GM12878 (cell line): ENCODE measurements at places on chromosomes 6 and 20.

DNA sequence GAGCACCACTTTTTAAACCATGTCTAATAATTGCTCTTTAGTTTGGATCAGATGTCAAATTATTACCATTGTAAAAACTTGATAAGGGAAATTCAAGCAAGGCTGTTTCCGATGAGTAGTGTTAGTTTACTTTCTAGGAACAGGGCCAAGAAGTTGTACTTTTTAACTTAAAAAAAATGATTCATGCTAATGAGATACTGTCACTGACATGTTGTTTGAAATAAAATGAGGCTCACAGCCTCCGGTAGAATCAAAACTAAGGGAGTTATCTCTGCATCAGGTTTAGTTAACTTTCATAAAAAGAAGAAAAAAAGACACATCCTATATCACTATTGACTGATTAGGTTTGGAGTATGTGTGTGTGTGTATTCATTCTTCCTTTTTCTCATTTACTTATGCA, 55.2 kb upstream of the SUPT3H start:
- no peak for DNase-seq

DNA sequence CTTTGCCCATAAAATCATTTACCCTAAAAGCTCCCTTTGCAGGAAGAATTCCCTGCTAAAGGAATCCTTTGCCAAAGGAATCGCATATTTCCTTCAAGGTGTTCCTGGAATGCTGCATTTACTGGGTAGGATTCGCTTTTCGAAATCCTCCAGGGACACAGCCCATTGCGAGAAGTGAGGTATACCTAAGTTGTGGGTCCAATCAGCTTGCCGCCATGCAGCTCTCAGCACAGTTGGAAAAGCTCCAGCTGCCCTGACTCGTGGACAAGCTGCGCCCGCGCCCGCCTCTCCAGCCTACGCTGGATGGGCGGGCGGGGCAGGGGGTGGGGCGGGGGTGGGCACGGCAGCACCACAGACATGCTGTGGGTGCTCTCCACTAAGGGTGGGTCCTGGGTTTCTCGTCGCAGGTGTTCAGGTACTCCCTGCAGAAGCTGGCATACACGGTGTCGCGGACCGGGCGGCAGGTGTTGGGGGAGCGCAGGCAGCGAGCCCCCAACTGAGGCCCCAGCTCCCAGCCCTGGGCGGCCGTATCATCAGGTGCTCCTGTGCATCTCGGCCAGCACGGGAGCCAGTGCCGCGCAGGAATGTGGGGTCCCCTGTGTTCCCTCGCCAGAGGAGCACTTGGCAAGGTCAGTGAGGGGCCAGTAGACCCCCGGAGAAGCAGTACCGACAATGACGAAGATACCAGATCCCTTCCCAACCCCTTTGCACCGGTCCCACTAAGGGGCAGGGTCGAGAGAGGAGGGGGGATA, 1.4 kb downstream of the NNAT start:
- no peak for DNase-seq

DNA sequence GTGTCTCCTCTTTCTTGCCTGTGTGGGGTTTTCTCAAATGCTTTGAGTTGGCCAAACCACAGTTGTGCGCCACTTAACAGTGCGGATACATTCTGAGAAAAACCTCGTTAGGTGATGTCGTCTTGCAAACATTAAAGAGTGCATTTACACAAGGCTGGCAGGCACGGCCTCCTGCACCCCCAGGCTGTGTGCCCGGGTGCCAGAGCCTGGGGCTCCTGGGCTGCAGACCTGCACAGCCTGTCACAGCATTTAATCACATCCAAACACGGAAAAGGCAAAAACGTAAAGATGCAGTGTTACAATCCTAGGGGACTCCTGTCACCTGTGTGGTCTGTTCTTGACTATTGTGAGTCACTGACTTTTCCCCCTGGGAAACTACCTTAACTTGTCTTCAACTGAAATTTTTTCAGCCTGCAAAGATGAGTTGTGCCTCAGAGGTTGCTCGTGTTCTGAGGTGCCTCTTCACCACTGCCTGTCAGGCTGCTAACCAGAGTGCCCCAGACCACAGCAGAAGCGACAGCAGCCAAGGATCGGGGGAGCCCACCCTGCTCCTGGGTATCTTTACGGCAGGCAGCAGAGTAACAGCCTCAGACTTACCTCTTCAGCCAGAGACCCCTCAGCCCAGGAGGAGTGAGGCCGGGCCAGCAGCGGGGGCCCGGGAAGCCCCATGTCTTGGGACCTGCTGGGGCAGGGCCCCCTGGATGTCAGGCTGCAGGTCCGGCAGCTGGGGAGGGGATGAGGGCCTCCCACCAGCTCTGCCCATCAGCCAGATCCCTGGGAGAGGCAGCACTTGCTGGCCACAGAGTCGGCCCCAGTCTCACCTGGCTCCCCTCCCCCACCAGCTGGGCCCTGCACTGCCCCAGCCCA, 683 bp upstream of the C20orf204 start:
- peak; percentile 59 for DNase-seq

DNA sequence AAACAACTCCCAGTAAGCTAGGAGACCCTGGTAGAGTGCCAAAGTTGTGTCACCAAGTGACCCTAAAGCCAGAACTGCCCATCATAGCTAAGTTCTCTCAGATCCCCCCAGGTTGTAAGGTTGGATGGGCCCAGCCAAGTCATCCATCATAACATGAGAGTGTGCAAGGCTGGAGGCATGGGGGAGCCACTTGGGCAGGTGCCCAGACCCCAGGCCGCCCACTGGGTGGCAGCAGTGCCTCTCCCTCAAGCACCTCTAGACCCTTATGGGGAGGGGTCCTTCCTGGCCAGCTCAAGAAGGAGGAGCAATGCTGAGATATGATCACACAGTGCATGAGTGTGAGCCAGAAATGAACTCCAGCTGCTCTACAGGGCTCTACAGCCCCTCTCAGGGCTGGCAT, 154.5 kb downstream of the MYLK4 start:
- no peak for DNase-seq

- no peak for DNase-seq
Observed at GRCh38 chr6:124479991-124480430, 482.2 kb upstream of the RNF217 start.

- DNase-seq = no peak
Observed at GRCh38 chr6:113856625-113857555, at the start of gene MARCKS. Gene MARCKS, plus strand, starts transcription at chr6:113857345. Its CDS starts 401 bp downstream, at chr6:113857746.

DNA sequence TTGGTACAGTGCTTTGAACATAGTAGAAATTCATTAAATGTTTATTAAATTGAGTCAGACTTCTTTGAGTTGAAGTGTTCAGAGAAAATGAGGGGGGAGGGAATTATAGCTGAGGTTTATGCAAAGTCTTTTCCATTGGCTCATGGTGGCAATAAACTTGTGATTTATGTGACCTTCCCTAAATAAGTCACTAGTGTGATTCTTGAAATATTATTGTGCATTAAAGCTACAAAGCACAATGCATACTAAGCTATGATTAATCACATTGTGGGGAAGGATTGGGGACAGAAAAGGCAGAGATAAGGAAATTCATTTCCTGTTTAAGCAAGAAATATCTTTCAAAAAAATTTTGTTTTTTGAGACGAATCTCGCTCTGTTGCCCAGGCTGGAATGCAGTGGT, 877.5 kb downstream of the TFAP2A start:
- DNase-seq = no peak

- DNase-seq = no peak
Observed at GRCh38 chr6:142666599-142667185, 278.3 kb downstream of the HIVEP2 start.

DNA sequence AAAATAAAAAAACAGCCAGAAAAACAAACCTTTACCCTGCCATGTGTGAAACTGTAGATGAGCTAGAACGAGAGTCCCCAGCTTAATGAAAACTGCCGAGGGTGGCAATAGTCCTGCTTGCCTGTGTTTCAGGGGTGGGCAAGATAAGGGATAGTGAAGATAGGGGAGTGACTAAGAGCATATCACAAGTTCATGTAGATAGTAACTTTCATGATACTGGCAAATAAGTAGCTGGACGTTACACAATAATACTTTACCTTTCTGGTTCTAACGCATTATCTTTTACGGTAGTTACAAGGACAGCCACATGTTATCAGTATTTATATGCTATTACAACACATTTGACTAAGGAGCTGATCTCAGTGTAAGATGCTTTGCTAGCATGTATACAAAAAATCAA, 9.3 kb upstream of the FBXO9 start:
- no peak for DNase-seq

- no peak for DNase-seq
Observed at GRCh38 chr6:143087856-143088255, 27.2 kb downstream of the AIG1 start.
